ENCODE measurements at places on chromosomes 5 and 9. TPM values are rescaled to one million over a fixed set of nuclear protein-coding genes. Genes with fewer than 3 reads are reported as not detected.

DNA sequence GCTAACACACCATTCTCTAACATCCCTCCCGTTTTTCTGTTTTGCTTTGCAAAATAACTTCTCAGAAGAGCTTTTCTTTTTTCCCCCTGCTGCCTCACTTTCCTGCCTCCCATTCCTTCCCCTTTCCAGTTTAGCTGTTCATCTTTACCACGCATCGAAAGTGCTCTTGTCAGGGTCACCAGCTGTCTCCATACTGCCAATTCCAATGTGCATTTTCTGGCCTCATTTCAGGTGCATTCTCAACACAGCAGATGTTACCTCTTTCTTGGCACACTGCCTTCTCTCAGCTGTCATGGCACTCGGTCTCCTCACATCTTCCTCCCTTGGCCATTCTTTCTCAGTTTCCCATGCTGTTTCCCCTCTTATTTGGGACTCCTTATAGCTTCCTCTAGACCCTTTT is 9.5 kb downstream of the ARSK start:
- no peak overlapping the region for H3K4me3 ChIP-seq
- H3K27me3 ChIP-seq = no peaks in the 10 kb centered on the region

GRCh38 chr9:98135938-98136337 is 16.9 kb upstream of the TRIM14 start:
- peaks cover 2% of the 10 kb centered on the region for H3K27me3 ChIP-seq
- no peaks in the 10 kb centered on the region for H3K36me3 ChIP-seq
- no peak overlapping the region for H3K27ac ChIP-seq
- H3K4me3 ChIP-seq = no peak overlapping the region
- DNase-seq = no peak

- no peak overlapping the region for H3K4me3 ChIP-seq
- no peak for DNase-seq
- H3K27me3 ChIP-seq = peaks cover 13% of the 10 kb centered on the region
Measured at GRCh38 chr5:175649967-175650366, 7.9 kb upstream of the HRH2 start.

LRRC70 gene
- polyA plus RNA-seq = 13.5 TPM

SHC3 gene
- polyA plus RNA-seq = not detected

PCDHGA12 gene
- 0.25 TPM for polyA plus RNA-seq
